ENCODE measurements at places on chromosomes 2 and 18.

DNA sequence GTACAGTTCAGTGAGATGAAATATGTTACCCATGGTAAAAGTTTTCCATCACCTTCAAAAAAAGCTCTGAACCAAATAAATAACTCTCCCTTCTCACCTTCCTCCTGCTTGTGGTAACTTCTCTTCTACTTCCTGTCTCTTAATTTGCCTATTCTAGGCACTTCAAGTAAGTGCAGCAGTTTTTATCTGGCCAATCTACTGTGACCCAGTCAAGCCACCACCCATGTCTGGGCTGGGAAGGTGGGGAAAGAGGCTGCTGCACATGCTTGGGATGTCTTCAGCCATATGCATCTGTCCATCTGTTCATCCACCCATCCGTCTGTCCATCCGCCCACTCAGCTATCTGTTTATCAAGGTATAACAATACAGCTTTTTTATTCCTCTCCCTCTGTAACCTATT lies 31.6 kb downstream of the ZNF532 start:
- DNase-seq = no peak

DNA sequence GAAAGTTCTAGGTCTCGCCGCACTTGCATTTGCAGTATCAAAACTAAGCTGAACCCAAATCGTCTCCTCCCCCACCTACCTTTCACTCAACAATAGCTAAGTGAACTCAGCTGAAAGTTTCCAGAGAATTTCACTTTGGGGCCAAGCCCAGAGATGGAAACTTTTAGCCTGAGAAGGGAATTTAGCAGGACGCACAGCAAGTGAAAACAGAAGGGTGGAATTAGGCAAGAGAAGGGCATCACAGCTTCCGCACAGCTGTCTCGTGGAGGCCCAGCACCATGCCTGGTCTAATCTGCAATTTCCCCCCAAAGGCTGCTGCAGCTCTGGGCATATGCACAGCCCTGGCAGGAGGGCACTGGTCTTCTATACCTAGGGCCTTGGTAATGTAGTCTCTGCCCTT lies 262.0 kb downstream of the TNS1 start:
- DNase-seq = no peak

DNA sequence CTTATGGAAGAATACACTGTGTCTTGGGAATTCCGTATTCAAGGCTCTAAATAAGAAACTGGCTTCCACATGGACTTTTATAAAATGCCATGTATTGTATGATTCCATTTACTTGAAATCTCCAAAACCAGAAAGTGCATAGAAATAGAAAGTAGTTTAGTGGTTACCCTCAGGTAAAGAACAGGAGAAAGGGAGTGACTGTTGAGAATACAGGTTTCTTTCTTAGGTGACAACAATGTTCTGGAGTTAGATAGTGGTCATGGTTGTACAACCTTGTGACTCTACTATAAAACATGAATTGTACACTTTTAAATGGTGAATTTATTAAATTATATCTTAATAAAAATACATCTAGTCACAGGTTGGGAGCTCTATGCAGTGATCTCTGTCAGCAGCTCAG lies 481.8 kb downstream of the SPAG16 start:
- DNase-seq = no peak

DNA sequence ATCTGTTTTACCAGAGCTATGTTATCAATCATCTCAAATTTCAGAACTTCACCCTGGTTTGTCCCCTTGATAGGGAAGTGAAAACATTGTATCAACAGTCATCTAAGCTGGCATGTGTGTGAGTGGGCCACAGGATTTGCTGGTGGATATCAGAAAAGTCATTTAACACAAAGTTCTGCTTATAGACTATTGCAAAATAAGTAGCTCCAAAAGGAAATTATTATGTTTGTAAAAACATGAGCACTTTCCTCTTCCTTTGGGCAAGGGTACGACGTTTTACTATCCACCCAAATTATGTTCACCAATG lies 20.7 kb upstream of the COPS8 start:
- no peak for DNase-seq

GRCh38 chr2:35293261-35293660 lies 1062.3 kb upstream of the CRIM1 start:
- no peak for DNase-seq

Data from stimulated activated CD4-positive, alpha-beta T cell treated with anti-CD3 and anti-CD28 coated beads, Interleukin-2, amount 100 ng/mL, for 24 hours (primary cell).